CD8-positive, alpha-beta T cell (primary cell): ENCODE measurements at places on chromosomes 2 and 18. TPM values are rescaled to one million over a fixed set of nuclear protein-coding genes. Genes with fewer than 3 reads are reported as not detected.

Gene LYG2
- total RNA-seq: not detected

Gene PROM2
- 0.11 TPM for total RNA-seq

Gene LRATD1
- total RNA-seq: not detected

Gene GTF3C2
- 52.2 TPM for total RNA-seq

Gene PTH2R
- total RNA-seq: not detected

Gene HOXD8
- total RNA-seq: not detected

Gene TACR1
- 0.05 TPM for total RNA-seq

Gene ADD2
- total RNA-seq: 3.0 TPM

Gene DLGAP1
- total RNA-seq: not detected
